ENCODE measurements at places on chromosomes 11 and 22.

GRCh38 chr11:43934601-43935423 is 7.6 kb upstream of the C11orf96 start:
- no peak for DNase-seq

- DNase-seq: no peak
Measured at GRCh38 chr11:7520981-7521487, 7.2 kb downstream of the PPFIBP2 start.

DNA sequence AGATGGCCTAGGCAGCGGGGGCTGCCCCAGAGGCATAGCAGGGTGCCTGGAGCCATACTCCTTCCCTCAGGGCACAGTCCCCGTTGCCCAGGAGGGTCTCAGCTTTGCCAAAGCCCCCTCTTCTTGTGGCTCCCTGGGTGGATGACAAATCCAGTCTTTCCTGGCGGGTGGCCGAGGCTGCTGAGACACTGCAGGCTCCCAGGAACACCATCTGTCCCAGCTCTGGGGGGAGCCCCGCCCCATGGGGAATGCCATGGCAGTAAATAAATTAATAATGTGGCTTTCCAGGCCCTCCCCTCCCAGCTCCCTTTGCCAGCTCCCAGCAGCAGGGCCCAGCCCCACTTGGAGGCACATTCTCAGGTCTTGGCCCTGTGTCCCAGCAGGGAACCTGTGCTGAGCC is 45.0 kb downstream of the PDE2A start:
- DNase-seq: no peak

DNA sequence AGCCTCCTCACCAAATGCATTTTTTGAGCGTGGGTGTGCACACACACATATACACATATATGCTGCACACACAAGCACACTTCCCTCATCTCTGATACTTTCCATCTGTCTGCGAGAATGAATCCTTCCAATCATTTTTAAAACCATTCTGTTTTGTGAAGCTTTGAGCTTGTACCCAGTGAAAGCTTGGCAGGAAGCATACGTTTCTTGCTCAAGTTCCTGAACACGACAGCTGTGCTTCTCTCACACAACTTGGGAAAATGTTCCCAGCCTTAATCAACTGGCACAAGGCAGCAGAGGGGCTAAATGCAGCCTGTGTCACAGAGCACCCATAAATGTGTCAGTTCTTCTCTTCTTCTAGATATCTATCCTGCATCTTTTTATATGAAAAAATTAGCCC is 524.0 kb upstream of the KIRREL3 start:
- no peak for DNase-seq

DNA sequence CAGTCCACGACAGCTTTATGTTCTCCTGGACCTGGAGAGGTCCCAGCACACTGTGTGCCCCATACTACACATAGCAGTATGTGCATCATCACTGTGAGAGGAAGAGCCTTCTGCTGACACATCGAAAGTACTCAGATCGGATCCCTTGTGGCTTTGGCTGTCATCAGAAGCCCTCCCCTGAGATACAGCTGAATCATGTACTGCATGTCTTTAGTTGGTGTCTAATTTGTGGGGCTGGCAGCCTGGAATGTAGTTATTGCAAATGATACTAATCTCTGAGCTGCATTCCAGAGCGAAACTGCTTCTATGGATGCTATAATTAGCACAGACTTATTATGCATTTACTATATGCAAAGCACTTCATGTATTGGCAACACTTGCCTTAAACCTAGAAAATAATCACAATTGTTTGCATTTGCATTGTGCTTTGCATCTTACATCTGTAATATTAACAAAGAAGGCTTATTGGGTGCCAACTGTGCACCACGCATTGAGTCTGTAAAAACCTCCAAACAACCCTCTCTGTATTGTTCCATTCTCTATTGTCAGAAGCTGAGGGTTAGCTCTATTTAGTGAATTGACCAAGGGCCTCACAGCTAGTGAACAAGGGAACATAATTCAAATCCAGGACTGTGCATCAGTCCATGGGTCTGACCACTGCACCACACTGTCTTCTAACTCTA is 89.2 kb upstream of the CRTAM start:
- no peak for DNase-seq

DNA sequence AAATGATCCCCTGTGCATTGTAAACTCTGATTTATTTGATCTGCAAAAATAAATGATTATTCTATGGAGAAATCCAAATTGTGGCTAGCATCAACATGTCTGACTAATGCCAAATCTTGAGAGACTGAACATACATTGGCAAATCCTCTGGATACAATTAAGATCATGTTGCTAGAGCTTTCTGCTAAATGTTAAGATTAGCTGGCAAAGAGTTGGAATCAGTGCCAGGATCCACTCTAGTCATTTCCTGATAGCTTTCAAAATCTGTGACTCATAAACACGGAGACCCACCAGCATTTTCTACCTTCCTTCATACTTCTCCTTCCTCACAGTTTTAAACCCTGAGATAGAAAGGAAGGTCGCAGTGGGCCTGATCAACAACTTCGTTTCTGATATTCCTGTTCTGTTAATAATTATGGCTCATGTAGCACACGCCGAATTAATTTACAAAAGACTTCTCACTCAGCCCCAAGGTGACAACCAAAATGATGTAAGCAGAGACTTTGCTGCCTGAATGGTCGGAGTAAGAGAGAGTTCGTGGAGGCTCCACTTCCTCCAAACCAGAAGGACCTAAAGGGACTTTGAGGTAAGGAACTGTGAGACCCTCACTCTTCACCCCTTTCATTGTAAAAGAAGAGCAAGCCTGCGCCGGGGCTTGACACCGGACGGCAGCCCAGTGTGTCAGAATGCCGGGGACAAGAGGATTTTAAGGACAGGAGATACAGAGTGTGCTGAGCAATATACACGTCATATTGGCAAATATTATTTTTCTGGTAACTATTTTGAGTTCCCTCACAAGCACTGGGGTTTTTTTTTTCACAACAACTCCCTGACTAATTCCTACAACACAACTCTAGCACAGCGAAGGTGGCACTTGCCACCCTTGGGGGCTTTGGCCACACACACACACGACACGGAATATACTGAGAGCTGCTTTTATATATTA is 42.0 kb downstream of the SERPINH1 start:
- no peak for DNase-seq

- DNase-seq: no peak
Measured at GRCh38 chr11:117092951-117093590, 5.2 kb downstream of the SIK3 start.

- no peak for DNase-seq
Measured at GRCh38 chr11:96817482-96818399, 427.9 kb downstream of the JRKL start.

DNA sequence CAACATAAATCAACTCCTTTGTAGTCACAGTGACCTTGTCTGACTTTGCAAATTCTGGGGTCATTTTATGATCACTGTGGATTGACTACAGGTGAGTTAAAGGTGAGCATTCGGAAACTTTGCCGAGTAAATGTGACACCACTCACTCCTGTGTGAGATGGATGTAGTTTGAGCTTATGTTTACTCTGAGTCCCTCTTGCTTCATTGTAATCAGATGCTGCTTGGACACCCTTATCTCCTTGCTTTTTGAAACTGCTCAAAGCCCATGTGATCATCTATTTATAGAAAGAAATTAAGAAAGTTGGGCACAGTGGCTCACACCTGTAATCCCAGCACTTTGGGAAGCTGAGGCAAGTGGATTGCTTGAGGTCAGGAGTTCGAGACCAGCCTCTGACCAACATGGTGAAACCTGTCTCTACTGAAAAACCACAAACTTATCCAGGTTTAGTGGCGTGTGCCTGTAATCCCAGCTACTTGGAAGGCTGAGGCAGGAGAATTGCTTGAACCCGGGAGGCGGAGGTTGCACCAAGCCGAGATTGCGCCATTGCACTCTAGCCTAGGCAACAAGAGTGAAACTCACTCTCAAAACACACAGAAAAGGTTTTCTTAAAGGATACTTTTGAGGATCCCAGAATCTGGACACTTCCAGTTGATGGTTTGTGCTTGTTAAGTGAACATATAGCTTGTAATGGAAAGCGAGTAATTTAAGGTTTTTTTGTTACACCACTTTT is 7.2 kb downstream of the FAM118A start:
- no peak for DNase-seq

DNA sequence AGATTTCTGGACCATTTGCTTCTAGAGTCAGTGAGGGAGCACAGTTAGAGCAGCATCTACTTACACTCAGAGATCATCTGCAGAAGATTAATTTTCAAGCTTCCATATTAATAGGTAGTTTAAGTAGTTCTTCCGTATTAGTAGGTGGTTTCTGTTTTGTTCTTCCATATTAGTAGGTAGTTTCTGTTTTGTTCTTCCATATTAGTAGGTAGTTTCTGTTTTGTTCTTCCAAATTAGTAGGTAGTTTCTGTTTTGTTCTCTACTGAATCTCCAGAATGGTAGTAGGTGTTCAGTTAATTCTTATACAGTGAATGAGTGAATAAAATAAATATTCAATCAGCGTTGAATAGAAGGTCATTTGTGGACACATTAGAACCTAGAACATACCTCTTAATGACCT is 175.7 kb downstream of the TMEM135 start:
- DNase-seq: no peak

- no peak for DNase-seq
Measured at GRCh38 chr11:45930031-45930794, 7.8 kb downstream of the LARGE2 start.

DNA sequence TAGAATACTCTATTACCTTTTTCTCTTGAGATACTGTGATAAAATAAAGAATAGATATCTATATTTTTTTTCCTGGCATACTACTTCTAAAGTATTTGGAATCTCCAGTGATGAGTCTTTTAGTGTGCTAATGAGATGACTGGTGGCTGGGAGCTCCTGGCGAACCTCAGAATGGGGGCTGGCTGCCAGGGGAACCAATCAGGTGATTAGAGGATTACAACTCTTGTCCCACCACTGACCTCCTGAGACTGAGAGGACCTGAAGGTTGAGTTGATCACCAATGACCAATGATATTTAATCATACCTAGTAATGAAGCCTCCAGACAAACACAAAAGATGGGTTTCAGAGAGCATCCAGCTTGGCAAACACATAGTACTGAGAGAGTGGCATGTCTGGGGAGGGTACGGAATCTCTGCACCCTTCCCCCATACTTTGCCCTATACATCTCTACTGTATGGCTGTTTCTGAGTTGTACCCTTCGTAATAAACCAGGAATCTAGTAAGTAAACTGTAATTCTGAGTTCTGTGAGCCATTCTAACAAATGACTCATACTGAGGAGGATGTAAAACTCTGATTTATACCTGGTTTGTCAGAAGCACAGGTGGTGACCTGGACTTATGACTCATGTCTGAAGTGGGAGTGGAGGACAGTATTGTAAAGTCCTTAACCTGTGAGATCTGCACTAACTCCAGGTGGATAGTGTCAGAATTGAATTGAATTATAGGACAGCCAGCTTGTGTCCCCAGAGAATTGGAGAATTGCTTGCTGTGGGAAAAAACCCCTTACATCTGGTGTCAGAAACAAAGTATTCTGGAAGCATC is 325.3 kb upstream of the LRRC4C start:
- no peak for DNase-seq

- no peak for DNase-seq
Measured at GRCh38 chr22:24591286-24591830, 1.5 kb downstream of the LRRC75B start.

DNA sequence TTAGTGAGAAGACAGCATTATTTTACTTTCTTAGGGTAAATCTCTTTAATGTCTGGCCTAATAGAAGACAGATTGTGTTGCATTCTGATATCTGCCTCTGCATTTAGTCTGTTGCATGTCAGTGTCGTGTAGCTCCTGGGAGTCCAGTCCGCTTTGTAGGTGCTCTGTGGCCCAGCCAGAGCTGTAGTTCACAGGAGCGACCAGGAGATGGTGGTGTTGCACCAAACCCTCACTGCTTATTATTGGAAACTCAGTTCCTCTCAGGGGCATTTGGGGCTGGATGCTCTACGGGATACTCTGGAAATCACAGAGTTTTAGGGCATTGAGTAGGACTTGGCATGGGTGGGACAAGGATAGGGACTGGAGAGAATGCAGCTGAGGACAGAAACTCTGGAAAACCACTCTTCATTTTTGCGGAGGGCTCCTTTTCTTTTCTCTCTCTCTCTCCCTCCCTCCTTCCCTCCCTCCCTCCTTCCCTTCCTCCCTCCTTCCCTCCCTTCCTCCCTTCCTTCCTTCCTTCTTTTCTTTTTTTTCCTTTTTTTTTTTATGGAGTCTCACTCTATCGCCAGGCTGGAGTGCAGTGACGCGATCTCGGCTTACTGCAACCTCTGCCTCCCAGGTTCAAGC is 21.7 kb downstream of the MIAT start:
- DNase-seq: peak; percentile 34

DNA sequence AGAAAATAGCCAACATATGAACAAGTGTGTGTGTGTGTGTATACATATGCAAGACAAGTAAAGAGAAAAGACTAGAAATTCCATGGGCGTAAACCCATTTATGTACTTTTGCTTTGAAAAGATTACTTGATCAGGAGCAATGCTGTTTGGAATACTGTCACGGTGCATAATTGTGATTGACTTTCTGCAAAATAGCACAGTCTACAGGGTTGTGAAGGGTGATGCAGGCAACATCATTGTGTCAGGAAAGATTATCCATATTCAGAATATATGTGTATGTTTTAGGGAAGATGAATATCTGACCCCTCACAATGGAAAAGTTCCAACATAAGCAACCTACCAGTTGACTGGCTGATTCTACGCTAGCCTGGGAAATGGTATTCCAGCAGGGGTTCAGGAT is 307.7 kb downstream of the JRKL start:
- DNase-seq: no peak

- DNase-seq: no peak
Measured at GRCh38 chr11:92607969-92608722, 361.3 kb upstream of the MTNR1B start.

GRCh38 chr22:44085743-44086270 is 61.7 kb downstream of the PARVB start:
- DNase-seq: no peak

- DNase-seq: no peak
Measured at GRCh38 chr11:94028436-94028835, 7.3 kb downstream of the HEPHL1 start.

All from NCI-H2227 treated with DMSO at 0.1 percent for 48 hours (cell line).